Stimulated activated CD4-positive, alpha-beta T cell treated with anti-CD3 and anti-CD28 coated beads, Interleukin-1b, Interleukin-23, amount 100 ng/mL, for 4 hours (primary cell): ENCODE measurements at places on chromosomes 6 and 20.
A peak's percentile ranks its signal among the peaks of the same experiment; 100 is the strongest.

DNA sequence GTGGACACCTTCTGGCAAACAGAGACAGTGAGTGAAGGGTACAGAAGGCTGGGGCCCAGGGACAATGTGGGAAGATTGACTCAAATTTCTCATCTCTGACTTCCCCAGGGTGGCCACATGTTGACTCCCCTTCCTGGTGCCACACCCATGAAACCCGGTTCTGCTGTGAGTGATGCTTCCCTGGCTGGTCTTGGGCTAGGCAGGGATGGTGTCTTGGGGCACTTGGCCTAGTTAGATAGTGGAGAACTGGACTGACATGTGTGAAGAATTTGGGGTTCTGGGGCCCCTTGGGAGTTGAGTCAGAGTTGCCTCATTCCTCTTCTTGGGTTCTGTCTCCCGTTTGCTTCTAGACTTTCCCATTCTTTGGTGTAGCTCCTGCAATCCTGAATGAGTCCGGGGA is 34.2 kb downstream of the GSS start:
- DNase-seq = no peak

GRCh38 chr6:111623046-111623718 is 17.5 kb upstream of the TRAF3IP2 start:
- DNase-seq = no peak

DNA sequence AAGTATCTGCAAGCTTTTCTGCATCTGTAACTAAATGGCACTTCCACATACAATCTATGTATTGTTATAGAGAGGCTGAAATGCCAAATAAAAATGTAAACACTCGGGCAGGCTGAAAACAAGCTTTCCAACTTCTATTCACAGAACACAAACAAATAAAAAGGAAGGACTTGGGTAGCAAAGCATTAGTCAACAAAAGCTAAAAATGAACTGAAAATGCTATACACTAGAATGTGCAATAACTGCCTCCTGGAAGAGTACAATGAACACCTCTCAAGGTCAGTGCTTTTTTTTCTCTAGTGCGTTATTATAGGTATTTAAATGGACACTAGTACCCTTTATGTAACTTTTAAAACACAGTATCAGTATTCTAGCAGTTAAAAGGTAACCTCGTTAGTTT is 31.4 kb downstream of the STK38 start:
- DNase-seq = no peak

GRCh38 chr6:2173203-2173961 is 72.0 kb downstream of the GMDS start:
- DNase-seq = no peak

- no peak for DNase-seq
Measured at GRCh38 chr6:117906507-117906957, 532 bp upstream of the SLC35F1 start.

DNA sequence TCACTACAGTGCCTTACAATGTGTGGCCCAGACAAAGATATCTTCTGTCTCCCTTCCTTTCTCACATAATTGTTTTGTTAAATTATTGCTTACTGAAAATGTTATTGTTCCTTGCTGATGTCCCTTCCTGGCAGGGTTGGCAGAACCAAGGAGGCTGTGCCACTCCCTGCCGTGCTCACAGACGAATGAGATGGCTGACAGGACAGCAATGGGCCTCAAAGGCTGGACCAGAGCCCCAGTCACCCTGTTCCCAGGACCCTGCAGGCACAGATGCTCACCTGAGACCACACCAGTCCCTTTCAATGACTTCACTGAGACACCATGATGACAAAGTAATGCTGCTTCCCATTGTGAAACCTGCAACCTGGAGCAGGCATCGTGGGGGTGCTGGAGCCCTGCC is 375.1 kb downstream of the HACE1 start:
- no peak for DNase-seq

GRCh38 chr20:31684153-31685015 is 38.3 kb downstream of the BCL2L1 start:
- DNase-seq = no peak

DNA sequence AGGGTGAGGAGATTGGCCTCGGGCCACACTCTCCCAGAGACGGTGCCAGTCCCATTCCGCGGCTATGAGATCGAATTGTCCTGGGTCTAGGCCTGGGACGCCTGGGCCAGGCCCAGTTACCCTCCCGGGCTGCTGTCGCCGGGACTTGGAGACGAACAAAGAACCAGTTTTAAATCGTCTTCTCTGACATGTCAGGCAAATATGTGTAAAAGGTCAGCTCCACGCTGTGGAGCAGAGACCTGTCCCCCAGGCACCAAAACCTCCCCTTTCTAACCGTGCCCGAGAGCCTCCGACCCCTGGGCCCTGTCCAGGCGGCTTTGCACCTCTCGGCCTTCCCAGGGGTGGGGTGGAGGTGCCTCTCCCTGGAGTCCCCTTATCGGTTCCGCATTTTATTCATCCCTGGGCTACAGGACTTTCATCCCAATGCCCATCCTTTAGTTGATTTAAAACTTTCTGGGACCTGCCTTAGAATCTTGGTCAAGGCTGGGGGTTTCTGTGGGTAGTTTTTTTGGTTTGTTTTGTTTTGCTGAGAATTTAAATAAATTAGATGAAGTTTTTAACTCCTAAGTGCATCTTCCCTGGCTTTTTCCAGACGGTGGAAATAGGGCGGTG is 5.8 kb upstream of the TFAP2A start:
- DNase-seq = no peak

GRCh38 chr20:12028771-12029170 is 111.1 kb downstream of the BTBD3 start:
- no peak for DNase-seq

DNA sequence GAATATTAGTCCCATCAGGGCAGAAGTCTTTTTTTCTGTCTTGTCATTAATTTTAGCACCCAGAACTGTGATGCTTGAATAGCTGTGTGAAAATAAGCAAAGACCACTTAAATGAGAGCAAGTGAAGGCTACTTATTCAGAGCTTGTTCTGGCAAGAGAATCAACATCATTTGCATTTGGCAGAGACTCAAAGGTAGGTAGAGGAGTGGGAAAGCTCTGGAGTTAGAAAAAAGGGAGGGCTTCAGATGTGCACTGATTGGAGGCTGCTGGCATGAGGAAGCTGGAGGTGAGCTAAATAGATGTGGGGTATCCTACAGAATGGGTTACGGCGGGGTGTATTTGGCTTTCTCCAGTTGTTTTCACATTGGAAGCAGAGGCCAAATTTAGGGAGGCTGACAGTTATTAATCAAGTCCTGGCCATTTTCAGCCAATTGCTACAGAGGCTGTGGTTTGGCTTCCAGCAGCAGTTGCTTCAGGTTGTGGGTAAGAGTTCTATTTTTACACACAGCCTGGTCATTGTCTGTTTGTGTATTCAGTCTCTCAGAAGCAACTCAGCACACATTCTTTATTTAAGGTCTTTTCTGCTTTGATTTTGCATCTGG is 254.3 kb downstream of the BTBD3 start:
- no peak for DNase-seq

- DNase-seq = no peak
Measured at GRCh38 chr6:13915561-13916229, 9.1 kb upstream of the RNF182 start.

DNA sequence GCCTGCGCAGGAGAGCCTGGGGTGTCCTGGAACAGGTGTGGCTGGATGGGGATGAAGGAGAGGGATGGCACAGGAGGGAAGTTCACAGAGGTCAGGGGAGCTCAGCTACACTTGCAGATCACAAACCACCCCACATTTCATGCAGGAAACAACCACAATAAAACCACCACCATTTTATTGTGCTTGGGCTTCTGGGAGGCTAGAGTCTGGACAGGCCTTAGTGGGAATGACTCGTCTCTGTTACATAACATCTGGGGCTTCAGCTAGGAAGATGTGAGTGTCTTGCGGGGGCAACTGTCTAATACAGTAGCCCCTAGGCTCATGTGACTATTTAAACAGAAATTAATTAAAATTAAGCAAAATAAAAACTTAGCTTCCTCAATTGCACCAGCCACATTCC is 33.4 kb downstream of the SNX5 start:
- DNase-seq = no peak

DNA sequence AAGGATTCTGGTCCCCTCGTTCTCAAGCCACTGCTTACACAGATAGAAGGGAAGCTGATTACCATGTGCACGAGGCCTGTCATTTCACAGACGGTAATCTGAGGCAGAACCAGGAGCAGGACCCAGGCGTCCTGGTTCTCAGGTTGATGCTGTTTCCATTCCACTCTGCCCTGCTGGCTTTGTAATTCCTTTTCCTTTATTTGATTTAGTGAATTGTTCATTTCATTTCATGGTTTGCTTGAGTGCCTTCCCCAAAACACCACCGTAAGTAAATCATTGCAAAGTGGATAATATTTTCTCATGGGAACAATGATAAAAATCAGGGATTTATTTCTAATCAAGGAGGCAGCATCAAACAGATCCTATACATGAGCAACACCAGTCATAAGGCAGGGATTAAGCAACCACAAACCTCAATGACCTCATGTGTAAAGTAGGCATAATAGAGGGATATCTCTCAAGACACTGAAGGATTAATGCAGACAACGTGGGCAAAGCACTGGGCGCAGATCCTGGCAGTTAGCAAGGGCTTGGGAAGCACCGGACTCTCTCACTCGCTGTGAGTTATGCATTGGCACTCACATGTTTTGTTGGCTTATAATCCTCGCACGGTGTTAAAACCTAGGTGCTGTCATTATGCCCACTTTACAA is 229.5 kb upstream of the FOXQ1 start:
- DNase-seq = no peak

- DNase-seq = no peak
Measured at GRCh38 chr20:53995949-53996348, 74.4 kb downstream of the BCAS1 start.

- no peak for DNase-seq
Measured at GRCh38 chr6:25332655-25333071, 53.5 kb downstream of the CARMIL1 start.

DNA sequence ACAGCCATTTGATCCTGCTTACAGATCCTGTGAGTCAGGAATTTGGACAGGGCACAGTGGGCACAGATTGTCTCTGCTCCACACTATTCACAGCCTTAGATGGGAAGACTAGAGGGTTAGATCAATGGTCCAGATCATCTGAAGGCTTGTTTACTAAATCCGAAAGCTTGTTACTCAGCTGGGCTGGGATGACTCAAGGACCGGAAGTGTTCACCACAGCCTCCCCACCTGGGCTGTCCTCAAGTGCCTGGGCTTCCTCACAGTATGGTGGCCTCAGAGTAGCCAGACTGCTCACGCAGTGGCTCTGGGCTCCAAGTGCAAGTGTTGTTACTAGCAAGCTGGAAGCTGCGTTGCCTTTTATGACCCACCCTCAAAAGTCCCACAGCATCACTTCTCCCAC is 75.4 kb upstream of the INSM1 start:
- DNase-seq = no peak

- DNase-seq = no peak
Measured at GRCh38 chr6:168799067-168799466, 358.1 kb downstream of the SMOC2 start.

GRCh38 chr20:62977613-62978560 is 25.4 kb downstream of the SLC17A9 start:
- peak; percentile 68 for DNase-seq

DNA sequence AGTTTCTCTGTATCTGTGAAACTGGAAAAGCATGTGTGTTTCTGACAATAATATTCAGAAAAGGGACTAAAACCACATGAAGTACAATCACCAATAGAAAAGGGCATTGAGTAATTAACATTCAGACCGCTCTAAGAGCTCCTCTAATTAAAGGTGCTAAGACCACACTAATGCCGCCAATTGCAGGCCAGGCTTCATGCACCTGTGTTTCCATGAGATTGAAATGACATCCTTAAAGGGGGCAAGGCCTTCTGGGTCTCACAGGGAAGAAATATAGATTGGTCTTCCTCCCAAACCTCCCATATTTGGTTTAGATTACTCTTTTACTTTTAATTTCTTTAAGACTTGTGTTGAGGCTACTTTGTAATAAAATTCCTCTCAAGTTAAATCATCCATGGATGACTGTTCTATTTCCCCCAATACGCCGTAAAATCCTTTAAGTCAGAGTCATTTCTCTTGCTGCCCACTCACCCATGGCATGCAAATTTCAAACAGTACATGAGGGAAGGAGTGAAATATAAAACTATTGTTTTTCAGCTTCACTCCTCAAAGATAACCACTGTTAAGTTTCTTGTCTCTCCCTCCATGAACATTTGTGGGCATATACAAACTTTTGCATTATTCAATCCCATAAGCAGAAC is 110.6 kb downstream of the UBE3D start:
- no peak for DNase-seq

DNA sequence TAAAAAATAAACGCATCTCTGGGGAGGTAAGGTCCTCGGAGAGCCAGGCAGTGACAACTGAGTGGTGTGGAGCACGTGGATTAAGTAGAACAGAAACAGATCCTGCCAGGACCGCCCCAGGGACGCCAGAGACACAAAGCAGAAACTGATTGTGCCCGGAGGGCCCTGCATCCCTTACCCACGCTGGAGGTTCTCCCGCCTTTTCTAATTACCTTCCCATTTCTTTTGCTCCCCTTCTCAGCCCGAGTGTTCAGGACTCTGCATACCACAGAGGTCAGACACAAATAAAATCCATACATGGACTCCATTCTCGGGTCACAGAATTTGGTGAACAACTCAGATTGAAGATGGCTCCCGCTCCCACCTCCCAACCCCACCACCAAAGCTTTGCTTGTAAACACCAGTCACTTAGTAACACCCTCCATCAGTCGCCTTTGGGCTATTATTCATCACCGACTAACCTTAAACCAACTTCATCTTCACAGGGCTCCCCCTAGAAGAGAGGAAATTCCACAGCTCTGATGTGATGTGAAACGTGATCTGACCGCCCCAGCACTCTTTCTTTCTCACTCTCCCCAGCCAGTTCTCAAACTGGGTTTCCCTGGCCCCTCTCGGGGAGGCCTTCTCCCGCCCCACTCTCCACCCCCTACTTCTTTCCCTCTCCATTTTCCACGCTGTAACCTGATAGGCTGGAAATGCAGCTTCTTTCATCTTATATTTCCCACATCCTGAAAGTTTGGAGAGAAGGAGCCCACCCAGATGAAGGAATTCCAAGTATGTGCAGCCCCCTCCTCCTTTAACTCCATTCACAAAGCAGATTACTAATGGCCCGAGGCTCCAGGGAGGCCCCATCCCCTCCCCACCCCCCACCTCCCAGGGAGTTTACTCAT is 32.5 kb upstream of the PIM1 start:
- DNase-seq = peak; percentile 5

DNA sequence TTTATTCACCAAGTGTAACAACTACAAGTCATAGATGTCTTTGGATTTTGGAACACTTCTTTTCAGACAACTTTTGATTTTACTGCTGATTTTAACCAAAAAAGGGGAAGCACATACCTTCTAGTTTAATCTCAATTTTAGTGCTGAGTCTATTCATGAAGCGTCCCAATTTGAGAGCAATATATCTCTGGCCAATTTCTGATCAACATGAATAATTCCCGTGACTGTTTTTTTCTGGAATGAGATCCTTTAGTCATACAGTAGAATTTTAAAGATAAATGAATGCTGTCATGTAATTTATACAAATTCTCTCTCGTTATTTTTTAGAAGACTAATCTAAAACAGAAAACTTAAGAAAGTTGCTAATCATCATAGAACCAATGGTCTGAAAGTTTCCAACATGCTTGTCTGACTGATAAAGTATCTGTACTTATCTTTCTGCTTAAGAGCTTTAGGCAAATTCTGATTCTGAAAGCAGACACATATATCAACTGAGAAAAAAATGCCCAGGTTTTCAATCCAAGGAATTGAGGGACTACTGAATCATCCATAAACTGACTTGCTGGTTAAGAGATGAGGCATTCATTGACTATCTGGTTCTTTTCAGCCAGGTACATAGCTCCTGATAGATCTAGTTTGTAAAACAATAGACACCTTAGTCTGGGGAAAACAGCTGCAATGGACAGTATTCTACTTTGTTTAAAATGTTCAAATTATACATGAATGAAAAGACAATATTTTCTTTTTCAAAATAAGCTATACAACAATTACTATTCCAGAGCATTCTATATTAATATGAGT is 657.5 kb downstream of the RFPL4B start:
- no peak for DNase-seq

GRCh38 chr6:166933396-166933795 is 23.0 kb downstream of the RNASET2 start:
- DNase-seq = no peak
